Activated T-helper 1 cell treated with anti-CD3 and anti-CD28 coated beads, Interleukin-12 subunit alpha, Interleukin-12 subunit beta, Interleukin-2, Interleukin-4 antibody, amounts not matched to agents 30 ng/mL and 10 ng/mL and 1 ng/mL, durations not matched to agents 14 hours and 24 hours and 36 hours (primary cell): ENCODE measurements at places on chromosomes 11 and 22.

DNA sequence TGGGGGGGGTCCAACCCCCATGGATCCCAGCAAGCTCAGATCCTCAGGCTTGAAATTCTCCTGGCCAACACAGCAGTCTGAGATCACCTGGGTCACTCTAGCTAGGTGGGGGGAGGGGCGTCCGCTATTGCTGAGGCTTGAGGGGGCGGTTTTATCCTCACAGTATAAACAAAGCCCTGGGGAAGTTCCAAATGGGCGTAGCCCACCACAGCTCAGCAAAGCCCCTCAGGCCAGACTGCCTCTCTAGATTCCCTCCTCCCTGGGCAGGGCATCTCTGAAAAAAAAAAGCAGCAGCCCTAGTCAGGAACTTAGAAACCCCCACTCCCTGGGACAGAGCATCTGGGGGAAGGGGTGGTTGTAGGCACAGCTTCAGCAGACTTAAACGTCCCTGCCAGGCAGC lies 16.7 kb downstream of the TRPC6 start:
- no peak for DNase-seq

DNA sequence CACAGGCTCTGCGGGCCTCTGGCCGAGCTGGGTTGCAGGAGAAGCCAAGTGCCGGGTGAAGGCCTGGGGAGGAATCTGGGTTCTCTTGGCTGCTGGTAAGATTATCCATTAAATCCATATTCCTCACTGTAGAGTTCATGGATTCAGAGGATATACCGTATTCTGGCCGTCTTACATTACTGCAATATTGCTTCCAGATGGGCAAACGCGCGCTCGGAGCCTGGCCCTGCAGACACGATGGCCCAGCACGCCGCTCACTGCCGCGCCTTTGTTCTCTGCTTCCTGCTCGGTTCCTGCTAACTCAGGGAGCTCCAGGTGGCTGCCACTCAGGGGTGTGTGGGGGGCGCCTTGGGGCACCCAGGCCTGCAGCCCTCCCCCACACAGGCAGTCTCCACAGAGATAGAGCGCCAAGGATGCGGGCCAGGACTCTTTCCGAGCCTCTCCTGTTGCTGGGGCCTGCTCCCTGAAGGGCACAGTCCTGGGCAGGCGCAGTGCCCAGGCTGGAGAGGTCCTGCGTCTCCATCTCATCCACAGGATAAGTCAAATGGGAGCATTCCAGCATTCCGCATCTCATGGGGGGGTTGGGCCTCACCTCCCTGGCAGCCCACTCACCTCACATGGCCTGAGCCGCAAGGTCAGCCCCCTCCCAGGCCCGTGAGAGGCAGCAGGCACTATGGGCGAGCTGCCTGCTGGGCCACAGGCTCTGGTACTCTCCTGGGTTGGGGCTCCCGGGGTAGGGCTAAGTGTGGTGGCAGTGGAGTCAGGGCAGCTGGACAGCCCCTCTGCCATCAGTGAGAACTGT lies 14.1 kb upstream of the KCNQ1OT1 start:
- no peak for DNase-seq

DNA sequence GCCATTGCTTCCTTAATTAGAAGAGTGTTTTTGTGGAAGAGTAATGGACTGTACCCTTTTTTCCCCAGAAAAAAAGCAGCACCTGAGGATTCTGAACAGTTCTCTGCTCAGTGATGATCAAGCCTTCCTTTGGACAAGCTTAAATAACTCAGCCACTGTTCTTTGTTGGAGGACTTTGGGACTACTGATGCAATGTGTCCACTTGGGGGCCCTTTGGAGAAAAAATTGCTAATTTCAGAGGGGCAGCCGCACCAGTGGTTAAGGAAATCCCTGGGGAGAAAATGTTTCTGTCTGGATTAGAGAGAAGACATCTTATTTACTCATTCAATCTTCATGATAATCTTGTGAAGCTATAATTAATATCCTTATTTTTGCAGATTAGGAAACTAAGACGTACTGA lies 5.3 kb upstream of the KMT2A start:
- DNase-seq: no peak

DNA sequence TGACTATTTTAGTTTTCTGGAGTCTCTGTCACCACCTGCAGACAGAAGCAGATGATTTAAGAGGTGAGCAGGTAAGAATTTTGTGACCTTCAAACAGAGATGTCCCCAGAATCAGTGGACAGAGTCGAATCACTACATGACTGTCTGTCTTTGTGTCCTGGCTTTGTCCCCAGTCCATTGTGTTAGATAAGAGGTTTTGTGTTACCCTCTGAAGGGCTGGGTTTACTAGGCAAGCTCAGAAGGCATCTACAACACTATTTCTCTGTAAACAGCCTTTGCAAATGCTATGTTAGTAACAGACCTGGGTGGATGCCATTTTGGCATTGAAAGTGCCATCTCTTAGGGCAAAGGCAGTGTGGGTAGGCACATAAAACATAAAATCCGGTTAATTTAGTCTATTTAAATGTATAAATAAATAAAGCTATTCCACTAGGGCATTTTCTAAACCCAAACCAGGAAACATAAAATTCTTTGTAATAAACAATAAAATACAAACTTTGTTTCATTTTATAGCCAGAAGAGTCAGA lies 40.3 kb upstream of the CADM1 start:
- DNase-seq: no peak

DNA sequence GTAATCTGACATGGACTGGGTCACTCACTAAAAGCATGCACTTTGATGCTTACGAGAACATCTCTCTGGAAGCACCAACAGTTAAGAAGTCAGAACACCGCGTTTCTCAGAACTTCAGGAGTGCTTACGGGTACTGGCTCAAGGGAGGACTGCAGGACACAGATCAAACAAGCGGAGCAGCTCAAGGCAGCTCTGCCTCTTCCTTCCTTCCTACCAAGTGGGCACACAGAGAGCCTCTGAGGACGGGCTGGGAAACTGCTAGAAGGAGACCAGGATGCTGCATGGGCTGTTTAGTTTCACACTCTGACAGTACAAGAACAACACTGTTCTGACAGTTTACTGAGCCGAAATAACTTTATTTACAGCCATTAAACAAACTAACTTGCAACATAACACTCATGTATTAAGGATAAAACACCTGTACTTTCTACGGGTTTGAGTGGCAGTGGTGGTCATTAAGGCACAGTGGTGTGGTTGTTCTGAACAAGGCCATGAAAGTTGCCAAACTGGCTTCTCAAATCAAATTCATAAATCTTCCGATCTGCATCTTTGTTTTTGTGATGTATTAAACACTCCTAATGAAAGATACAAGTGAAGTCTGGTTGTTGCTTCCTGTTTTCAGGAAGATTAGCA lies 37.5 kb downstream of the ARFGAP3 start:
- no peak for DNase-seq

GRCh38 chr11:131902421-131902820 lies 532.0 kb downstream of the NTM start:
- DNase-seq: no peak

GRCh38 chr11:69170704-69171103 lies 15.0 kb downstream of the SMIM38 start:
- DNase-seq: no peak

GRCh38 chr11:19673924-19674729 lies 38.5 kb upstream of the NAV2 start:
- DNase-seq: no peak

- DNase-seq: no peak
These were observed 15.7 kb upstream of the AMPD3 start for GRCh38 chr11:10439351-10439750.

DNA sequence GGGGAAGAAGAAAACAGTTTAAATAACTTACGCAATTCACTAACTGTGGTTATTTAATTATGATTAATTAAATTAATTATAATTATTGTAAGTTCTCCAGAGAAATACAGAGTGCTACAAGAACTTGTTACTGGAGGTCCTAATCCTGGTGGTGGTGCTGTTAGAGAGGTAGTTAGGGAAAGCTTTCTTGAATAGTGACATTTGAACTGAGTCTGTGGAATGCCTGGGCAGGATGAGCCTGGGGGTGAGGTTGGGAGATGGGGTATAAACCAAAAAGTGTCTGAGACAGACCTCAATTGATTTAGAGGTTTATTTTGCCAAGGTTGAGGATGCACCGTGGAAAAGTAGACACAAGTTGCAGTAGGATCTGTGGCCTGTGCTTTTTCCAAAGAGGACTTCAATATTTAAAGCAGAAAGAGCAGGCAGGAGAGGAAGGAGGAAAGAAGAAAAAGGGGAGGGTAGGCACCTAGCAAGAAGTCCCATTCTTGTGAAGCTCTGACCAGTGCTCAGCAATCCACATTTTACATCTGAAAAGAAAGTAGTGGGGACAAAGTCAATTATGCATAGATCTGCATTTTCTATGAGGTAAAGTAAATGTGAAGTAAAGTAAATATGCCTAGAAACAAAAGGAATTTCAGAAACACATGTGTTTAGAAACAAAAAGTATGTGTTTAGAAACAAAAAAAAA lies 4.4 kb upstream of the ZNF202 start:
- no peak for DNase-seq

DNA sequence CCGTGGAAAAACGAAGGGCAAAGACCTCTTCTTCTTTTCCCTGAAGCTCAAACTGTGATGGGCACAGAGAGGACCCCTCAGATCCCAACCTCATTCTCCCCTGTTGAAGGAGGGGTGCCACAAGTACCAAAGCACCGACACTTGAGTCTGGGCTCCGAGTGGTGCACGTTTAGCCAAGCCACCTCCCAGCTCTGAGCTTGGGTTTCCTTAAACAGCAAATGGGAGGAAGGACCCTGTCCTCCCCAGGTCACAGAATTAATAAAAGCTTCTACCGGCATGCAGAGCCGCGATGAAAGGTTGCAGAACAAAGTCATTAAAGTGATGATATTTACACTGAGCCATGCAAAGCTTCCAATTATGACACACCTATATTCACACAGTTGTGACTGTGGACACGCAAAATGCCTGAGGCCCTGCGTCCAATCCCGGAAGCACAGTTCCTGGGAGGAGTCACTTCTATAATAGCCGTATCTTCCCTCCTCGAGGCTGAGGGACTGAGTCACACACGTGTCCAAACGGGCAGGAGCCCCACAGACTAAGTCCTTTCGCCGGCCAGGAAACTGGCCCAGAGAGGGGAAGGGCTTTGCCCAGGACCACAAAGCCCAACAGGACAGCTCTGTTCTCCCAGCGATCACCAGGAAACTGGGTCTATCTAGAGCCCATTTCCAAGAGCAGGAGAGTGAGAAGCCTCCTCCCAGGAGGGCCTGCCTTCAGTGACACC lies 922 bp upstream of the CSNK1E start:
- no peak for DNase-seq

DNA sequence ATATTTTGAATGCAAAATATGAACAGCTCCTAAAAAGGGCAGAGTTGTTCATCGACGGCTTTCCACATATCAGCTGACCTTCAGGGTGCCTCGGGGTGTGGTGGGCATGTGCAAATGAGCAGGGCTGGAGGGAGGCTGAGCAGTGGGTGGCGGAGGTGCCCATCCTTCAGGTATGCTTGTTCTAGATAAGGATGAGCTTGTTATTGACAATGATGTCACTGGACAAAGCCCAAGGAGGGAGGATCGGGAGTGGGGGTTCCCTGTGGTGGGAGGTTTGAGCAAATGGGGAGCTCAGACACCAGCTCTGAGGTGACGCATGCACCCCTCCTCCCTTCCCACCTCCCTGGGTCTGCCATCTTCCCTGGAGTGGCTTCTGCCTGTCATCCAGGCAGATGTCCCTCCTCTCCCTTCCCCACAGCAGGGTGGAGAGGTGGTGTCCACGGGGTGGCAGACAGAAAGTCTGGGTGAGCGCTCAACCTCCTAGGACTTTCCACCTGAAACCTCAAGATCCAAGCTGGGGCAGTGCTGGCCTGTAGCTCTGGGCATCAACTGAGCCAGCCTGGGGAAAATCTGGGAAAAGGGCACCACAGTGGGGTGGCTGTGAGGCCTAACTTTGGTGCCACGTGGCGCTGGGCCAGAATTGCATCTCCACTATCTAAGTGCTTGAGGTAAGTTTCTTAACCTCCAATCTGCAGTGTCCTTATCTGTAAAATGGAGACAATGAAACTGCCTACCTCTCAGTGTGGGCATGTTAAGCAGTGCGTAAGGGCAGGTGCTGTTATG lies 106.3 kb upstream of the THY1 start:
- no peak for DNase-seq

DNA sequence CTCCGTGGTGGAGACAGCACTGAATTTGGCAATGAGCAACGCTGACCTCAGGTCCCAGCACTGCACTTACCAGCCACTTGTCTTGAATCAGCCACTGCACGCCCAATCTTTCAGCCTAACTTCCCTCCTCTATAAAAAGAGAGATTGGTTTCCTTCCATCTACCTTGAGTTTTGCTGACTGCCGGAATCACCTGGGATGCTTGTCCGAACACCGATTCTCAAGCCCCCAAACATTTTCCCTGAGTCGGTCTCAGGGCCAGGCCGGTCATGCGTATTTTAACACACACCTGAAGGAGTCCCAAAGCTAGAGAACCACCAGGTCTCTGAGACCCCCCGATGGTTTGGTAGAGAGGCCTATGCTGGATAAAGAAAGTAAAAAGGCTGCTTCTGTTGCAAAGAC lies 131.5 kb downstream of the SPATA19 start:
- DNase-seq: no peak

- DNase-seq: no peak
These were observed 357.7 kb downstream of the BUD13 start for GRCh38 chr11:116415095-116415494.

- DNase-seq: peak; percentile 63
These were observed at the start of gene CAVIN3 for GRCh38 chr11:6320411-6321155. Gene CAVIN3 (minus strand): TSS chr11:6320501. CDS start chr11:6320476, 25 bp downstream.

DNA sequence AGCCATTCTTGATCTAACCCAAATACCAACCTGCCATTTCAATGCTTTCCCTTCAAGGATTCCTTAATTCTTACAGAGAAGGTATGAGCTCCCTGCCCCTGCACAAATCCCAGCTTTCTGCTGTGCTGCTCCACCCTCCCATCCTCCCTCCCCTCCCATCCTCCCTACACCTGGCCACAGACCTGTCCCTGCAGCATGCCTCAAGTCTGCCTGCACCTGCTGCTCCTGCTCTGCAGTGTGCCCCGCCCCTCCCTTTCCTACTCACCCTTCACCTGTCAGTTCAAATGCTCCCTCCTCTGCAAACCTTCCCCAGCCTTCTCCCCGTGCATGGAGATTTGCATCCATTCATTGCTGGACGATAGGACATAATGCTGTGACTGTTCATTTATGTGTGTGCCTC lies 139.9 kb upstream of the NARS2 start:
- DNase-seq: no peak

DNA sequence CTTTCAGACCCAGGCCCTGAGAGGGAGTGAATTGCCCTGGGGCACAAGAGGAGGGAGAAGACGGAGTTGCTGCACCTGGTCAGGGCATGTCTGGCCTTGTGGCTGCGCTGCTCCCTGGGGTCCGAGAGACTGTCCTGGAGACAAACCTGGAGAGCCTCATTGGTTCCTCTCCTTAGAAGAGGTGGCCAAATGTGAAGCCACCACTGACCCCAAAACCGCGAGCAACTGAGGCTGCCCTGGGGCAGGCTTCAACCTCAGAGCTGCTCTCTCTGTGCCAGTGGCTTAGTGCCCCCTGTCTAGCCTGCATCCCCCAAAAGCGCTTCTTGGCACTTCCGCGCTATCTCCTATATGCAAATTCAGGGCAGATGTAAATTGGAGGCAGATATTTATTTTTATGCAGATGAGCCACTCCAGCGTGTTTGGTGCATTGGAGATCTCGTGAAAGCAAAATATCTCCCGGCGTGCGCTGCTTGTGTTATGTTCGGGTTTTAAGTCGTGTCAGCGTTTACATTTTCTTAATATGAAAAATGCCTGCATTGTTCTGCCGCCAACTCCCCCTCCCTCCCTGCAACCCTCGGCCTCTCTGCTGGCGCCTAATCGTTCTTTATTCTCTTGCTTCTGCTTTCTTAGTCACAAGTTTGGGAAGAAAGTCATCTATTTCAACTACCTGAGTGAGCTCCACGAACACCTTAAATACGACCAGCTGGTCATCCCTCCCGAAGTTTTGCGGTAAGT lies 69.5 kb downstream of the ARHGAP8 start:
- DNase-seq: no peak

GRCh38 chr22:39251762-39252460 lies 7.1 kb upstream of the PDGFB start:
- DNase-seq: no peak
